ENCODE measurements at places on chromosomes 11 and 22.

DNA sequence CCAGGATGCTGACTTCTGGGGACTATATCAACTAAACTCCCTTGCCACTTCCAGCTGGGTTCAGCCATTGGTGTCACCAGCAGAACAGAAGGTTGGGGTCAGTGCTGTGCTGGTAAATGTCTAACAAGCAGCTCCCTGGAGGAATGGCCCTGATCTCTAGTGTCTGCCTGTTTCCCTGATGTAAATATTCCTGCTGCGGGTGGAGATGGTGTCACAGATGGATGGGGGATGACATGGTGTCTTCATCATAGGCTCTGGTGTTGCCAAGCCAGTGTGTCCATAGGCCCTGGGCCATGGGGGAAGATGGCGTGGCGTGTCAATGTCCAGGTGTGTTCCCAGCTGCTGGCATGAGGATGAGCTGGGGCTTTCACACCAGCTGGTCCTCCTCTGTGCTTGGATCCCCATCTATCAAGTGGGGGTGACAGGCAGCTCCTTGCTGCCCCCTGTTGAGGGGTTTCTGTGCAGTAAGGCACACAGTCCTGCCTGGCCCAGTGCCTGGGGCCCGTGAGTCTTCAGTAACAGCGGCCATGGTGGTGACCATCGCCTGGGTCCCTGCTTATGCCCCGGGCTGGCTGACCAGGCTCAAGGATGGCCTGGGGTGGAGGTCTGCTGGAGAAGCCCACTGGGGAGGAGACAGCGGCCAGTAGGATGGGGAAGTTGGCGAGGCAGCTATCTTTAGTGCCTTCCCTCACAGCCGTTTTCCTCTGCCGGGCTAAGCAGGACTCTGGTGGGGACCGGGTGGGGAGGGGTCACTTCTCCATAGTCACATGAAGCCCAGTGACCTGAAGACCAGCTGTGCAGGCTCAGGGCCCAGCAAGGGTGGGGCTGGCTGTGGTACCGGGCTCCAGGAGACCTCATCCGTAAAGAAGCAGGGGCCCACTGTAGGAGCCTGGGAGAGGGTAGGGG is 12.7 kb downstream of the RPL3 start:
- DNase-seq = no peak

DNA sequence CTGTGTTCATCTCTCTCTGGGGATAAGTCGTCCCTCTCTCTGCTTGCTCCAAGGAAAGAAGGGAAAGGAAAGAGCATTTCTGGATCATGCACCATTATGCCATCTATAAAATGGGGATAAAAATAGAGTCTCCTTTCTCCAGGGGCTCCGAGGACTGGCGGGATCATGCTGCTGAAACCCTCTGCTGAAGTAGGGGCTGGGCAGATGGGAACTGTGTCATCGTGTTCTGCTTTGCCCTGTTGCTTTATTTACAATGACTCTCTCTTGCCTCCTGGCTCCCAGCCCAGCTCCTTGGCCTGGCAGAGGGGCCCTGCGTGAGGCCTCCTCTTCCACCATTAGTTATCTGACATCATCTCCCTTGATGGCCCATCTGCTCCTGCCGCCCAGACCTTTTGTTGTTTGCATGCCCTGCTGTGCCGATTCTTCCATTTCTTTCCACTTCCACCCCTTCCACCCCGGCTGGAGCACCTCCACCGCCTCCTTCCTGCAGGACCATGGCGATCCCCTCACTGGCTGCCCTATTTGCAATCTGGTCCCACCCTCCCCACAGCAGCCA is 200.9 kb downstream of the MYO18B start:
- no peak for DNase-seq

DNA sequence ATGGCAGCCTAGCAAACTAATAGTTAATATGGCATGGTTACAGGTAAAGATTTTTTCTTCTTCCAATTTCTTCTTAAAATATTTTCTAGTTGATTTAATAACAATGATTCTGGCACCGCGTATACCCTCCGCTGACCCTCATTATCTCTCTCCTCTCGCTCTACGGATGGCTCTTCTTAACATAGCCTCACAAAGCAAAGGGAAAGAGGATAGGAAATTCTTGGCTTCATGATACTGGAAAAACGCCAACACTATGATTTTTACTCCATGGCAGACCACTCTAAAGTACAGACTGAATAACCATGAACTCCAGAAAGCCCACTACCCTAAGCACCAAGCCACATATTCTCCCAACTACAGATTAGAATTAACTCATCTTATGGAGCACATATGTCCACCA is 6.1 kb downstream of the PI4KA start:
- DNase-seq = no peak

DNA sequence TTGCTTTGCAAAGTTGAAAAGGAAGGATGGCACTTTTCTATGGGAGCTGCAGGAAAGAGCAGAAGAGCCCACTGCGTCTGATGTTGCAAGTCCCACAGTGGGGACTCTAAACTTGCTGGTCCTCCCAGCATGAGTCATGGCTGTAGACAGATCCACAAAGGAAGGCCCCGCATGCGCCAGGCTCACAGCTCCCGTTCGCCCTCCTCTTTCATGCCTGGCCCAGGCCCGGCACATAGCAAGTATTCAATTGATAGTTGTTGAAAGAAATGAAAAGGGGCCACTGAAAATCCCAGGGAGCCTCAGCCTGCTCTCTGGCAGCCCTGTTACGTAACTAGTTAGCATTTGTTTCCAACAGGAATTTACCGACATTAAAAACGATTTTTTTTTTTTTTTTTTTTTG is 18.9 kb downstream of the AP1B1 start:
- peak; percentile 65 for DNase-seq

DNA sequence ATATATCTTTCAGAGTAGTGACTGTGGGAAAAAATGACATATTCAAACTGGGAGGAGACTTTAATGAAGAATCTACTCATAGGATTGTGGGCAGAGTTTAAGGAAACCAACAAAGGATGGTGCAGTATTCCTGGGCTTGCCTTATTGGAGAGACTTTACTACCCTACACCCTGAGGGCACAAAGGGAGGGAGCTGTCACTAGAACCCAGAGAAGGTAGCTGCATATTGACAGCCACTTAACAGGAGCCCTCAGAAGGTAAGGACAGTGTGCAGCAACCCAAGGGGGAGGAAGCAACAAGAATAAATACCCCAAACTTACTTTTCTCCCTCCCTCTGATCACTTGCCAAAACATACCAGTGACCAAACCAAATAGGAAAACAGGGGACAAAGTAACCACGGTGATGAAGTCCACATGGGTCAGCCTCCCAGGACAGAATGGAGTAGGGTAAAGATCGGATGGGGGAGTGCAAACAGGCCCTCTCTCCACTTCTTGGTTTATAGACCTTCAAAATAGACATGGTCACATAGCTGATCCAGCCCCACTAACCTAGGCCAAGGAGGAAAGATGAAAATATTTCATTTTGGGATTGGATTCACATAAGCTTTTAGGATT is 121.8 kb upstream of the SESN3 start:
- DNase-seq = no peak

DNA sequence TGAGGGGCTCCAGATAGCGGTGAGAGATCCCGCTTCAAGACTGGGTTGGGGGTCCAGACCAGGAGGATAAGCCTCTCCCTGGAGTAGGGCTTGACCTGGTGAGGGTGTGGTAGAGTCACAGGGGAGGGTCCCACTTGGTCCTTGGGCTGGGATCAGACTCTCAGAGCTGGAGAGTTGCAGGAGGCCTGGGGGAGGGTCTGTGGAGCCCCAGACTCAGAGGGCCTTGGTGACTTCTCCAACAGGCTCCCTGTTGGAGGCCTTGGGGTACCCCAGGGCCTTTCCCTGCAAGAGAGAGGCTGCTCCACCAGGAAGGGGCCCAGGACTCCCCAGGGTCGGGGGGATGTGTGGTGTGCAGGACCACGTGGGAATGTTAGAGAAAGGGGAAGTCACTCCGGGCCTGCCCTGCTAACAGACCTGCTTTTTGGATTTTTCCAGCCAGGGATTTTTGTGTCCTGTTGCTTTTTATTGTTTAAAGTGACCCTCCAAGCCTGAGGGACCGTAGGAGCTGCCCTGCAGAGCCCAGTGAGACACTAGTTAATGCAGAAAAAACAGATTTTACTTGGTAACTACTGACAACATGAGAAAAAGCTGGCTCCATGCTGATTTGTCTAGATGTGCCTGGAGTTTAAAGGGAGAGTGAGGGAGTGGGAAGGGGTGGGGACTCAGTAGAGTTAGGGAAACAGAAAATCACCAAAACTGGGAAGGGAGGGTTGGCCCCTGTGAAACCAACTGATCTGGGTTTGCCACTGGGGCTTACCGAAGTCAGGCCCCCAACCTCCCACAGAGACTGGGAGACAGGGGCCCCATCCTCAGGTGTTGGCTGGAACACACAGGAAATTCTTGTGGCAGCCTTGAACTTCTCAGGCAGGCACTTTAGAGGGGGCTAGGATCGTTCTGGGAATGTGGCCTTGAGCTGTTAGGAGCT is 801 bp upstream of the TXNRD2 start:
- DNase-seq = no peak

DNA sequence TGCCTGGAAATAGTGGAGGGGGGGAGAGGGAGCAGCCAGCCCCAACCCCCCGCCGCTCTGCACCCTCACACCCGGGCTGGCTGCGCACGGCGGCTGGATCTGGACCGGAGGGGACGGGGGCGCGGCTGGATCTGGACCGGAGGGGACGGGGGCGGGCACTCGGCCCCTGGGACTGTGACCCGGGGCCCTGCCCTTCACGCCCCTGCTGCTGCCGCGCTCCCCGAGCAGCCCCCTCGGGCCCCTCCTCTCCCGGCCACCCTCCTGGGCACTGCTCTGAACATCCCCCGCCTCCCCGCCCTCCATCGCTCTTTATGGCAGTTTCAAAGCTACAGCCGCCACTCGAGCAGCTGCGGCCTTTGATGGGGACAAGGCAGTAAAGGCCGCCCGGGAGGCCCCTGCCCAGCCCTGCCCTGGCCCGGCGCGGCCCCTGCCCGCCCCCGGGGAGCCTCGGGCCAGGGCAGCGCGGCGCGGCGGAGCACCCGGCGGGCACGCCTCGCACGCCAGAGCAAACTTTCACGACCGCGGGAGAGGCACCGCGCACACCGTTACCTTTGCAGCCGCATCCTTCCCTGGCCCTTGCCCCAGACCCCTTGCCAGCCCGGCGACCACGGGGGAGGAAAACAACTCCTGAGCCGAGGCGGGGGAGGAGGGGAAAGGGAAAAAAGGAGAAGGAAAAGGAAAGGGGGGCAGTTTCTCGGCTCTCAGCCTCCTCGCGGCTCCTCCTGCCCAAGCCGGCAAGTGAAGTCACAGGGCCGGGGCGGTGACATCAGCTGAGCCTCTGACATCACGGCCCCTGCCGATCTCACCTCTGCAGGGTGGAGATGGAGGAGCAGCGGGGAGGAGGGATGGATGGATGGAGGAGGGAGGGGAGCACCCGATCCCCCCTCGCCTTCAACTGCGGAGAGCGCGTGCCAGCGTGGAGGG is 13.1 kb upstream of the TCF20 start:
- DNase-seq = no peak

GRCh38 chr11:77559686-77560401 is 29.9 kb upstream of the AQP11 start:
- no peak for DNase-seq

- no peak for DNase-seq
Measured at GRCh38 chr11:61121917-61122316, 19.6 kb downstream of the CD5 start.

GRCh38 chr11:19519912-19520641 is 192.6 kb upstream of the NAV2 start:
- no peak for DNase-seq

- DNase-seq = no peak
Measured at GRCh38 chr11:26700574-26701235, 21.2 kb downstream of the SLC5A12 start.

GRCh38 chr11:25597696-25598095 is 734.2 kb upstream of the ANO3 start:
- DNase-seq = no peak

DNA sequence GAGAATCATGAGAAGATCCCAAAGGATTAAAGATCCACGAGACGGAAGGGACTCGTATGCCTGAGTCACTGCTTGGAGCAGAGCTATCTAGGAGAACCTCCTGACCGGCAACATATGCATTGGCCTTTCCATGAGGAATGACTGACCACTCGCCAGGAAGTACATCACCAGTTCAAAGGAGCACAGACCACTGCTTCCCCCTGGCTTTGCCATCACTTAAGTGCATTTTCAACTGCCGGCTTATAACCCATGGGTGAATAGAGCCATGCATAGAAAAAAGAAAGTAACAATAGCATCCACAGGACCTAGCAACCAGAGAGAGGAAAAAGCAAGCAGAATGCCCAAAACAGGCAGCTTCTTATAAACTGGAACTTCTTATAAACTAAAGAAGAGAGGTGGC is 98.3 kb upstream of the ZC3H12C start:
- no peak for DNase-seq

- DNase-seq = no peak
Measured at GRCh38 chr11:100816823-100817222, 129.7 kb downstream of the ARHGAP42 start.

- DNase-seq = no peak
Measured at GRCh38 chr11:110828086-110828485, 115.8 kb upstream of the ARHGAP20 start.

DNA sequence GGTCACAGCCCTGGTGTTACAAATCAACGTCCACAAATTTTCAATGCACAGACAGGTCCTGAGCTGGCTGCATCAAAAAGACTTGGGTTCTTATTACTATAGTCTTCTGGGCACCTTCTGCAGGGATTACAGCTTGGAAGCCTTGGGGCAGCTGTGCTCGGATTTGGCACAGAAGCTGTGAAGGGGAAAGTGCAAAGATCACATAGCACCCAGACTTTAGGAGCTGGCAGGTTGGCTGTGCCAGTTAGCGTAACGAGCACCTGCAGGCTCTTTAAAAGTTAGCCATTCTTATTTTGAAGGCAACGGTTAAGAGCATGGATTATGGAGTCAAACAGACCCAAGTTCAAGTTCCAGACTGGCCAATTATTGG is 100.4 kb downstream of the ARL14EP start:
- DNase-seq = no peak

DNA sequence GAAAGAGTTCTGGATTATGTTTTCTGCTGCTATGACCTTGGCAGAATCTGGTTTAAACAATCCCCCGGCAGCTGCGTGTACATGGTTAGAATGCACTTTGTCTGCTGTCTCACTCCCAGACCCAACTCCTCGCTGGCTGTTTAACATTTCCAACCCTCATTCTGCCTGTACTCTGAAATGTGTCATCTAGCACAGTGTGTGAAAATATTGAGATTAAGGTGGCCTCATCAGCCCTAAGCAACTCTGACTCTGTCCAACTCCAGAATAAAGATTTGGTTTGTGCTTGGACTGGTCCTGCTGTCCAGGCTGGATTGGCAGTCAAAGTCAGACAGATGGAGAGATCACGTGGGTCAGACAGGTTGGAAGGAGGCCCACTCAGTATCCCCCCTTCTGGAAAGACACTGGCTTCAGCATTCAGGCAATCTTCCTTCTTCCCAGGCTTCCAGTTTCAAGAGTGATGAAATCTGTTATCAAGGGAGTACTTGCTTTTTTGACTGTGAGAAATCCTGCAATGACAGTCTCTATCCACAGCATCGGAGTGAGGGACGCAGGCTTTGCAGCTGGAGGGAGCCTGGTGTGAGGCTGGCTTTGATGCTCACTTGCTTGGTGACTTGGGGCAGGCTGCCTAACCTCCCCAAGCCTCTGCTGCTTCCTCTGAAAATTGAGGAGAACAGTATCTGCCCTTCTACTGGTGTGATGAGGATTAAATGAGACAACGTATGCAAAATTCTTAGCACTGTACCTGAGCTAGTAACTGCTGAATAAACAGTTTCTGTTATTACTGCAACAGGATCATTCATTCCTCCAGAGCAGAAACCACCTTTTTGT is 29.8 kb downstream of the ABTB2 start:
- DNase-seq = no peak

GRCh38 chr11:75198278-75198973 is 42.1 kb upstream of the TPBGL start:
- DNase-seq = peak; percentile 7
